ENCODE measurements at places on chromosomes 2 and 18.
A peak's percentile ranks its signal among the peaks of the same experiment; 100 is the strongest.

DNA sequence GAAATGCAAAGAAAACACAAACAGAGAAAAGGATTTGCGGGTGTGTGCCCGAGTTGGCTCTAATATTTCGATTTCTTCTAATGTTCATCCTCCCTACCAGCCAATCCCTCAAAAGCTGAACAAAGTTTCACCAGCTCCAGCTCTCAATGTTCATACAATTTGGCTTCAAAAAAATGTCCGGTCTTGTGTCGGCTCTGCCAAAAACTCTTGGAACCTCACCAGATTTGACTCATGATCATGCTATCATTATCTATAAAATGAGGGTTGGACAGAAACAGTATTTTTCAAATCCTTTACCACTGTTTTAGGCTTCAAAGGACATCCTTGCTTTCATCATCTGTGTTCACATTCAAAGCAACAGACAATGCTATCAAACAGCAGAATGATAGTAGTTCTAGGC, 88.2 kb downstream of the CRACDL start:
- no peak for DNase-seq

GRCh38 chr2:181656450-181657291, at the start of gene CERKL:
CERKL (minus strand) TSS chr2:181657105; CDS start chr2:181657006, 99 bp downstream.
- DNase-seq, result peak; percentile 42

DNA sequence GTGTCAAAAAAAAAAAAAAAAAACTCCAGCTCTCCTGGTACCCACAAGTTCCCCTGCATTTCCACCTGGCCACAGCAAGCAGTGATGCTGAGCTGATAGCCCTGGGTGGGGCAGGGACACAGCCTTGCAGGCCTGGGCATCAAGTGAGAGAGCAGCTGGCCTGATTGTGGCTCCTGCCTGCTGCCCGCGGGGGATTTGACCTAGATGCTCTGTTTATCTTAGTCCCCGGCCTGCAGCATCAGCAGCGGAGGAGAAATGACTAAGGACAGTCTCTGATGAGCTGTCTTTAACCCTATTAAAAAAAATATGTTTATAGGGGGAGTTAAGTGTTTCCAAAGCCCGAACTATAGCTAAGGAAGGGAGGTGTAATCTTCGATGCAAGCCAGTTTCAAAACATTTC, 102.6 kb downstream of the MTCL1 start:
- DNase-seq, result no peak

GRCh38 chr2:26559556-26559955, 81.6 kb downstream of the CIB4 start:
- DNase-seq, result no peak

DNA sequence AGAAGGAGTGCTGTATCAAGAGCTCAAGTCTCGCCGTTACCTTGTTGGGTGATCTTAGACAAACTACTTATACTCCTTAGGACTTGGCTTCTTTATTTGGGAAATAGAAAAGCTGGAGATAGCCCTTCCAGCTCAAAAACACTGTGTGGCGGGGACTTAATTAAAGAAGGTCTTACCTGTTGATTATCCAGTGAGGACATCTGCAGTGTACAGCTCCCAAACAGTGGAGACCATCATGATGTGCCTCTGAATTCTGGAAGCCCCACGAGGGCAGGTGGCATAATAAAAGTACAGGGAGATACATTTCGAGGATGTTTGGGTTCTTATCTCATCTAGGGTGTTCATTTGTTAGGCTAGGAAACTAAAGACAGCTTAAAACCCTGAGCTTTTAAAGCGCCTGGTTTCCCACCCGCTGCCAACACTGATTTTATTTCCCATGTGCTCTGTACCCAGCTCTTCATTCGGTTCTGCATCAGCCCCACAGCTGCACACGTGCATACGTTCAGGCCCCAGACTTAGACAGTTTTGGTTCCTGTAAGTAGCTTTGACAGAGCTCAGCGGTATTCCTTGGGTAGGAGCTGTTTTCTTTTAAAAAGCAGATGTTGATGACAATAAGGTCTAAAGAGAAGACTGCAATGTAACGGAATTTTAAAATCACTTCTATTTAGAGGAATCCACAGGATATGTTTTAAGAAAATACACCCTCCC, 80.5 kb upstream of the SIX2 start:
- no peak for DNase-seq

- no peak for DNase-seq
Observed at GRCh38 chr2:191470306-191470705, 207.6 kb upstream of the NABP1 start.

GRCh38 chr2:234329202-234329960, 167.5 kb downstream of the ARL4C start:
- DNase-seq, result no peak

DNA sequence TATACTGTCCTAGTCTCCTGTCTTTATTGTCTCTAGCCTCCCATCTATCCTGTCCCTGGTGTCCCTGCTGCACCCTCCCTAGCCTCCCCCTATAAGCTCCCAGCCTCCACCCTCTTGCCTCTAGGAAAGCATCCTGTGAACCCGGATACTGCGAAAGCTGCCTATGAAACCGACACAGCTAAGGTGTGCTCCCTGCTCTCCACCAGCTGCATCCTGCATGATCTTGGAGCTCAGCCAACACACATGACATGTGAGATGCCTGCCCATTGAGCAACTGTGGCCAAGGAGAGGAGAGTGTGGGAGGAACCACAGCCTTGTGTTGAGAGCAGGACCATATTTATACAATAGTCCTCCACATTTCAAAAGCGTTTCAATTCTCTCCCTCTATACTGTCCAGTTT, 187.1 kb downstream of the ZBTB7C start:
- DNase-seq, result no peak

DNA sequence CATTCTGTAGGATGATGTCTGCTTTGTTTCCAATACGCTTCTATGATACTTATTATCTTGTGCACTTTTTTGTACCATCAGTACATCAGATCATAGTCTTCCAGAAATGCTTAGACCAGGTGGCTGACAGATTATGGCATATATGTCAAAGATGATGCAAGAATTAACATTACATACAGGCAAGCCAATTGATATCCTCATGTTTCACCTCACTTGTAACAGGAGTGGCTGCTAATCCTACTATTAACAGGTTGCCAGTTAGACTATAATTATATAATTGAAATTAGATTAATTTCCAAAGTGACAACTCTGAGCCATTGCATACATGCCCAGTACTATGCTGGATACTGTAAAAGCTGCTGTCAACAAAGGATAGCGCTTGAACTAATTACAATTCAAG, 77.2 kb downstream of the TLK1 start:
- DNase-seq, result no peak
